Activated naive CD8-positive, alpha-beta T cell treated with anti-CD3 and anti-CD28 coated beads, Interleukin-2, amount 50 U/mL, for 16 hours (primary cell): ENCODE measurements at places on chromosomes 6 and 20.

DNA sequence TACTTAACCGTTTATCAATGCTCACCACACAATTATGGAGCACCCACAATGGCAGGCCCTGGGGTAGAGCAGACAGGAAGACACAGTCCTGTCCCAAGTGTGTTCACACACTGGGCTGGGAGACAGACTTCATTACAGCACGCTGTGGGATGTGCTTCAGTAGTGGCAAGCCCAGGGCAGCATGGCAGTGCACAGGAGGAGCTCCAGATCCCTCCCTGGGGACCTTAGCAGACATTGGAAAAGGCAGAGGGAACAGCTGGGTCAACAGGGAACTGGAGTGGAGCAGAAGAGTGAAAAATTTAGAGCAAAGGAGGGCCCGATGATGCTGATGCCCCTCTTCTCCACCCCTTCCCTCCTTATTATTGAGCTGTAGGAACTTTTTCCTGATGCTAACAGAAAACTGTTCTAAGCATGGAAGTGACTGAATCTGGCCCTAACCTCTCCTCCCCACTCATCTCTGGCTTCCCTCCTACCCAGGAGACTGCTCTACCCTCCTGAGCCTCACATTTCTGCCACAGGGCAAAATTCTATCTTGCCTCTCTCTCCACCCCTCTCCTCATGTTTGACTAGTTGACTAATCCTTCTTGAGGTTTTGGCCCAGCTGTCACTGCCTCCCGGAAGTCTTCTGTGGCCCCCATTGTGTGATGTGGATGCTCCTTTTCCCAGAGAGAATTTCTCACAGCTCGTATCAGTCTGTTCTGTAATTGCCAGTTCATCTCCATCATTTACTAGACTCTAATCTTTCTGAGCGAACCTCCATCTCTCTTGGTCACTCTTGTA is 41.3 kb upstream of the NOP56 start:
- no peak for DNase-seq

DNA sequence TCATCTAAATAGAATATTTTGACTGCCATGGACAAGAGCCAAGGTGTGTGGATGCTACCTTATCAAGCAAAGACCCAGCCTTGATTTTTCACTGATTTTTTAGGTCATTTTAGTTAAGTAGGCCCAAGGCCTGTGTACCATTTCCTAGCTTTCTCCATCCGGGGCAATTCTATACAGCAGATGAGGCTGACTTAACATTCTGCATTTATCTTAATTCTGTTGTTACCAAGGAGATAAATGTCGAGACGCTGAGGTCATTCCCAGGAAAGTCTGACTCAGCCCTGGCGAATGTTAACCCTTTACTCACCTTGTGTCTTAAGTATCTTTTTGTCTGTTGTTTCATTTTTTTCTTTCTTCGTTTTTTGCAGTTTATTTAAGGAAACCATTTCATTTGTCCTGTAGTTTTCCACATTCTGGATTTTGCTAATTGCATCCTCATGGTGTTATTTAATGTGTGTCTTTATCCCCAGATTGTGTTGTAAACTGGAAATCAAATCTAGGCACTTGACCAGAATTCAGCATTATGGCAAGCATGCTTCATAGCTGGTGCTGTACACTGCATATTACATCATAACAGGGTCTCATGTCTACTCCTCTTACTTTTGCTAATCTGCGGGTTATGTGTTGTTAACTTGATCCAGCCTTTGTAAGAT is 277.0 kb downstream of the CDKAL1 start:
- DNase-seq = no peak

DNA sequence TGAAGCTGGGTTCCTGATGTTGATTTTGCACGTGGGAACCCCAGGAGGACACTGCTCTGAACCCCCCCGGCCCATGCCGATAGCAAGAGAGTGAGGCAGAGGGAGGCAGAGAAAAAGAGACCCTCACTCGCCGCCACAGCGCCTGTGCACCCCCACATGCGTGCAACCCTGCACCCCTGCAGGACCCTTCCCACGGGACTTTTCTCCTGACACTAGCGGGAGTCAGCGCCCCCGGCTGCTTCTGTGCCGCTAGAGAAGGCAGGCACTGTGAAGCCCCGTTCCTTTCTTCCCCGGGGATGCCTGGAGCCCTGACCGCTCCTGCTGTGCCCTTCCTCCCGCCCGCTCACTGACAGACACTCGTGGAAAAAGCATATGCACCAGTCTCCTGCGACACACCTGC is 67.4 kb downstream of the GMPR start:
- DNase-seq = no peak

DNA sequence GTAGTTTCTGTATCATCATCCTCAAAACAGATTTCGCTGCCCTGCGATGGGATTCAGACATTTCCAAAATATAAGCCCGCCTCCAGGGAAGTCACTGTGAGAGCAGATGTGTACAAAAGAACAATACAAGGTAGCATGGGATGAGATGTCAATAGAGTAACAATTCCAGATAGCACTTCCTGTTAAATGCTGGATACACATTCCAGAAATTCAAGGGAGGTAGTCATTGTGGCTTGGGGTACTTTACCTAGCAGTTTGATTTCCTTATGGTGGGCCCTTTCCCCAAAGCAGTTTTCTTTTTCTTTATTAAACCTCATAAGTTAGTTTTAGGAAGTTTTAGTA is 2.5 kb downstream of the RNF217 start:
- no peak for DNase-seq

DNA sequence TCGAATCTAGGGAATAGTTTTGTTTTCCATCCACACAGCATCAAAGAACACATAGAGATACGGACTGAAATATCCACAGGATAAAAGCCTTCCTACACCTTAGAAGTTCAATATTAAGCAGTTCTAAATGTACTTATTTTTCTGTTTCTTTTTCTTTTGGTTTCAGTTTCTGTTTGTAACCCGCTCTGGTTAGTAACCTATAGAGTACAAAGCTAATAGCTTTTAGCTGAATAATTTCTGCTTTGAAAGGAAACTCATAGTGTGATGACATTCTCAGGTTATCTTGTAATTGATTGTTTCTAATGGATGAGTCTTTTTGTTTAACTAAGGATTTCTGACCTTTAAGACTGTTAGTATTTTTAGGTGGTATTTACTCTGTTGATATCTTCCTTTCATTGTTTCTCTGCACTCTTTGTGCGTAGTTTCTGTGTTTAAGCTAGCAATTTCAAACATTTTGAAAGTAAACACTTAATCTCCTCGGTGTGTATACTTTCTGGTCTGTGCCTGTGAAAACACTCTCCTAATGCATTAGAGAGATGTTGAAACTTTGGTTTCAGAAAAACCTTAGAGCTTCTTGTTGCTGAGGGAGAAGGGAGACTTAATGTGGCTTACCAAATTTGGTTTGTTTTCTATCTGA is 385.5 kb downstream of the HDGFL1 start:
- DNase-seq = no peak

GRCh38 chr6:134937426-134937825 is 12.5 kb downstream of the ALDH8A1 start:
- DNase-seq = no peak
